ENCODE measurements at places on chromosomes 7 and 10.

DNA sequence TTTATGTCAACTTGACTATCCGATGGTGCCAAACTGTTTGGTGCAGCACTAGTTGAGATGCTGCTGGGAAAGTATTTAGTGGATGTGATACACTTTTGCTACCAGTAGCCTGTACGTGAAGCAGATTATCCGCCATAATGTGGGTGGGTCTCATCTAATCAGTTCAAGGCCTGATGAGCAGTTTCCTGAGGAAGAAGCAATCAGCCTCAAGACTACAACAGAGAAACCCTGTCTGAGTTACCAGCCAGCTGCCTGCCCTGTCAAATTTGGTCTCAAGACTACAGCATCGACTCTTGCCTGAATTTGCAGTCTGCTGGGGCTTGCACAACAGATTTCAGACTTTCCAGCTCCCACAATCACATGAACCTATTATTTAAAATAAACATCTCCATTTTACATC, 10.9 kb upstream of the RBP3 start:
- DNase-seq: no peak

GRCh38 chr10:31129271-31129670, 97.6 kb upstream of the ZNF438 start:
- peak; percentile 90 for DNase-seq

DNA sequence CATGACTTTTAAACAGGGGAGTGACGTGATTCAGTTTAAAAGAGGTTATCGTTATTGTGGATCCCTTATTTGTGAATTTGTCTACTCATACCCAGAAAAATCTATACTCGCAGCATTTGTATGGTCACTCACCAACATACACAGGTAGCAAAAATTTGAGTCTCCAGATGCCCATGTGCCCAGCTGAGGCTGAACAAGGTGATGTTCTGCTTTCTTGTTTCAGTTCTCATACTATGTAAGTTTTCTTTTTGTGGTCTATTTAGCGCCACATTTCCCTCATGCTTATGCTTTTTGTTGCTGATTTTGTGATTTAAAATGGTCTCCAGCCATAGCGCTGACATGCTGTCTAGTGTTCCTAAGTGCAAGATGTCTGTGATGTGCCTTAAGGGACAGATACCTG, 312.9 kb upstream of the SEMA3A start:
- no peak for DNase-seq

DNA sequence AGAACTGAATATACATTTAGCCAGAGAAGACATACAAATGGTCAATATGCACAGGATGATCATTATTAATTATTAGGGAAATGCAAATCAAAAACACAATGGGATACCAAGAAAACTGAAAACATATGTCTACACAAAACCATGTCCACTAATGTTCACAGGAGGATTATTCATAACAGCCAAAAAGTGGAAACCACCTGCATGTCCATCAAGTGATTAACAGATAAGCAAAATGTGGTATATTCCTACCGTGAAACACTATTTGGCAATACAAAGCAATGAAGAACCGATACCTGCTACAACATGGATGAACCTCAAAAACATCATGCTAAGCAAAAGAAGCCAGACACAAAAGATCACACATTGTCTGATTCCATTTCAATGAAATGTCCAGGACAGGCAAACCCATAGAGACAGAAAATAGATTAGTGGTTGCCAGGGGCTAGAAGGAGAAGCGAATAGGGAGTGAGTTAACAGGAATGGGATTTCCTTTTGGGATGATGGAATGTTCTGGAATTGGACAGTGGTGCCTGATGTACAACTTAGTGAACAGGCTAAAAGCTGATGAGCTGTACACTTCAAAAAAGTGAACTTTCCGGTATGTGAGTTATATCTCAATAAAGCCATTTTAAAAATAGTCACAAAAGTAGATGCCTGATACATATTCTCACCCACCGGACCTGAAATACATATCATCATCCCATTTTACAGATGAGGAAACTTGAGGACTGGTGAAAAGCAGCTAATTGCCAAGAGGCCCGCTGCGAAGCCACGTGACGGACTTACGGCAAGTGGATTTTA, 33.6 kb downstream of the HIPK2 start:
- DNase-seq: no peak

DNA sequence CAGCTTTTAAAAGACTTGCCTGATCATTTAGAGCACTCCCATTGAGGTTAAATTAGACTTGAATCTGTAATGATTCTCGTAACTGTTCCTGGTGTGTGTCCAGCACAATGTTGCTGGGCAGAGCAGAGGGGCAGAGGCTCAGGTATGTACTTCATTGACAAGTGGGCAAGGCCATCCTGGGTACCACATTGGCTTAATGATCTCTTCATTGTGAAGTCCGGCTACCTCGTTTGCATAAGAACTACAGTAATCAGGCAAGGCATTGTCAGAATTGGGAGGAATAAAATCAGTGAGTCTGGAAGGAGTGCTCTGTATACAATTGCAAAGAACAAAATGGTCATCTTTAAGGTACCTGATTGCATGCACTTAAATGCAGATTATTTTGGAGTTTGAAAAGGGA, 6.1 kb downstream of the RPS24 start:
- no peak for DNase-seq

DNA sequence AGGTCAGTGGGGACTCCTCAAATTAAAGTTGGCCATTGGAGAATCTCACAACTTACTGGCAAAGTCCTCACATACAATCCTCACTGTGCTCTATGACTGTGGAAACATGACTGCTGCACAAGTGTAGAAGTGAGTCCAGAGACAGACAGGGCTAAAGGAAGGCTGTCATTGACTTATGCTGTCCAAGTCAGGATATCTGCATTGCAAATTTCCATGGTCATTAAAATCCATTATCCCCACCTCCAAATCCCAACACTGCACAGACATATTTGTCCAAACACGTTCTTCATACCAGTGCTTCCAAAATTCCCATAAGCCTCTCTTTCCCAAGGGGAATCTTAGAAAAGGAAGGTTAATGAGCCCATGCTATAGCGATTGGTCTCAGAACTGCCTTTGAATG, 396.8 kb upstream of the ANKRD30A start:
- no peak for DNase-seq

DNA sequence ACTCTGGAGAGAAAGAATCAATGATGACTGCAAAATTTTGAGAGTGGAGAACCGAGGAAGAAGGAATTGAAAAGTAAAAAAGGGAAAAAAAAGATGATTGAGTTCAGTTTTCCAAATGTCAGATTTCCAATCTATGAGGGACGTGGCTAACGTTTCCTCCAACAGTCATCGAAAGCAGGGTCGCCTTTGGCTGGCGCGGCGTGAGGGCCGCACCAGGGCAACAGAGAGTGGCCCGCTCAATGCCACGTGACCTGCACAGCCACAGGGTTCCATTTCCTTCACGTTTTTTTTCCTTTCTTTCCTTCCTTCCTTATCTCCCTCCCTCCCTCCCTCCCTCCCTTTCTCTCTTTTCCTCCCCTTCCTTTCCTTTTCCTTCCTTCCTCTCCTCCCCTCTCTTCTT, 101.9 kb downstream of the WDR37 start:
- no peak for DNase-seq

DNA sequence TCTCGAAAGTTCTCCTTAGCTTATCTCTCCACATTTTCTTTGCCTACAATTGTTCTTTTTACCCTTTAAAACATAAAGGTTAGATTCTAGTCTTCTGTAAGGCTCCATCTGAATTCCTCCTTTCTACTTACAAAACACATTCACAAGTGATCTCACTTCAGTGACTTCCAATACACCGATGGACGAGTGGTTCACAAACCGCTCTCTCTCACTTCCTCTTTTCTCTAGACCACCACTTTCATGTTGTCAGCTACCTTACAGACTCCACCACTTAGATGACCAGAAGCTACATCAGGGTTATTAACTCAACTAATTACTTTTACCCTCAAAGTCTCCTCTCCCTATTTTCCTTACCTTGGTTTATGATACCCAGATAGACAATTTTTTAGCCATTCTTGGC, 11.8 kb downstream of the MET start:
- no peak for DNase-seq

GRCh38 chr7:122543891-122544290, 155.0 kb downstream of the RNF133 start:
- DNase-seq: no peak

DNA sequence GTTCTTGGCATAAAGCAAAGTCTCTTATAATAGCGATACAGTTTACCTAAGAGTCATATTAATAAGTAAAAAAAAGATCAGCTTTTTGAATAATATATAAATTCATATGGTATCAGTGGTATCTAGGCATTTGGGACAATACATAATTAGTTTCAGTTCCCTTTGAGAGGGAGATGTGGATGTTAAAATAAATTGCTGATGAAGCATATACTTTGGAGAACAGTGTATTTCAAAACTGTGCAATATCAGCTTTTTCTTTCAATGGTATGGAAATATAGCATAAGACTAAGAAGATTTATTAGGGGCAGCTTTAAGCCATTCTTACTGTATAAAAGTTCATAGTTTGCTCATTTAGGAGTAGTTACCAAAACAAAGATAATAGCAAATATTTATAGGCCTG, 35.5 kb downstream of the MDFIC start:
- DNase-seq: no peak

DNA sequence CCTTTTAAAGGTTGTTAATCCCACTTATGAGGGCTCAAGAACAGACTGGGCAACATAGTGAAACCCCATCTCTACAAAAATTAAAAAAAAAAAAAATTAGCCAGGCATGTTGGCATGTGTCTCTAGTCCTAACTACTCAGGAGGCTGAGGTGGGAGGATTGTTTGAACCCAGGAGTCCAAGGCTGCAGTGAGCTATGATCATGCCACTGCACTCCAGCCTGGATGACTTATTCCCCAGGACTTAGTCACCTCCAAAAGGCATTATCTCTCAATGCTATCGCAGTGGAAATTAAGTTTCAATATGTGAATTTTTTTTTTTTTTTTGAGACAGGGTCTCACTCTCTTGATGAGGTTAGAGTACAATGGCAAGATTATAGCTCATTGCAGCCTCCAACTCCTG, 61.2 kb upstream of the TRIM24 start:
- no peak for DNase-seq

DNA sequence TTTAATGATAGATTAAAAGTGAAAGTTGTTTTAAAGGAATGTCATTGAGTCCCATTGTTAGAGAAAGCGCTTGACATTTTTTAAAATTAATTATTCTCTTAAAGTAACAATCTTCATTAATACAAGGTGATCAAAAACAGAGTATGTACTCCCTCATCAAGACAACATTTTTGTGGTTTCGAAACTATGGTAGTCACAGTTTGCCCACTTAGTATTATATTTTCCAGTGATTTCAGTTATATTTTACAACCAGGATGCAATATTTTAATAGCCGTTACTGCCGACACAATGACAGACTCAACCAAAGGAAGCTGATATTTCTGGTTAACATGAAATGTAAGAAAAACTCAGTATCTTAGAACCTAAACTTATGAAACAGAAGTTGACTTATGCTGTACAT, 31.3 kb downstream of the MKX start:
- DNase-seq: no peak

DNA sequence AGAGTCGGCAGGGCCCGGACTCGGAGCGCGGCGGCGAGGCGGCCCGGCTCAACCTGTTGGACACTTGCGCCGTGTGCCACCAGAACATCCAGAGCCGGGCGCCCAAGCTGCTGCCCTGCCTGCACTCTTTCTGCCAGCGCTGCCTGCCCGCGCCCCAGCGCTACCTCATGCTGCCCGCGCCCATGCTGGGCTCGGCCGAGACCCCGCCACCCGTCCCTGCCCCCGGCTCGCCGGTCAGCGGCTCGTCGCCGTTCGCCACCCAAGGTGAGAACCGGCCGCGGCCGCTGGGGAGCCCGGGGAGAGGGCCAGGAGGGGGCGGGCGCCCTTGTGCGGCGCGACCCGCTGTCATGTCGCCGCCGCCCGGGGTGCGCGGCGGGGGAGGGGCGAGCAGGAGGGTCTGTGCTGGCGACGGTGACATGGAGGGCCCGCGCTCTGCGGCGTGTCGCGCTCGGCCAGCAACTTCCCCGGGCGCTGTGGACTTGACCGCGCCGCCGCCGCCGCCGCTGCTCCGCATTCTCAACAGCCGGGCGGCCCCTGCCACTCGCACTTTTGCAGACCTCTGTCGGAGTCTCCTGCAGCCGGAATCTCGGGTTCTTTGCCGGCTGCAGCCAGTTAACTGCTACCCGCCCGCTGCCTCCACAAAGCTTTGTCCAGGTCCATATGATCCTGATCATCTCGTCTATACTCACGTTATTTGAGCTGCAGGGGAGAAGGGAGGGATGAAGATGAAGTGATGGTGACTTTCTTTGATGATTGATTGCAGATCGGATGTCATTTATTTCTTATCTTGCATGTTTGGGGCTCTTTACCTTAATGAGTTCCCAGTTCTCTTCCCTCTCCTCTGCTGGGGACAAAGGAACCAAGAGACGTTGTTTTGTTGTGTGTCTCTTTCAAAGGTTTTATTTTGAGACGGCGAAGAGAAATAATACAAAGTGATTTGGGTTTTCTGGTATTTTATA, 869 bp downstream of the TRIM24 start:
- DNase-seq: no peak

DNA sequence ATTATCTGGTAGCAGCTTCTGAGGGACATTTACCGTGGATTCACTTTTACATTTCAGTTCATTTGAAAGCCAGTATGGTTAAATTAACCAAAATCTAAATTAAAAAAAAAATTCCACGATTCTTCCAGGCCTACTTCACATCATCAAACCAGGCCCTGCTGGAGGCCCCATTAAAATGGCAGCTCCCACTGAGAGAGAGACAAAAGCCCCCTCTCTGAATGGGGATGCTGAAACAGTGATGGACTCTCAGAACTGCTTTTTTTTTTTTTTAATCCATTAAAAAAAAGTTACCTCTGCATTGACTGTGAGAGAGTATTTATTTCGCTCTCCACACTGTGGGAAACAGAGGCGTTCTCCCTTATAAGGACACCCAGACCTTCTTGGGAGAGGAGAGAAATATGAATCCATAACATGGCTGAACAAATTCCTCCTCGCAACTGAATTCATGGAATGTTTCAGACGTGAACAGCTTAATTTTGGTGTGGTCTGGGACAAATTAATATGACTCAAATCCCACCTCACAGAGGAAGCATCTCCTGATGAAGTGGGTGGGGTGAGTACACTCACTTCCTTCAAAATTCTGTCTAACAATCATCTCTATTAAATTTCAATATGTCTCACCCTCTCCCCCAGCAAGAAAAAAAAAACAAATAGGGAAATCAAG, 73.5 kb downstream of the SAMD9 start:
- DNase-seq: no peak

GRCh38 chr7:34117573-34117972, 212.2 kb downstream of the BMPER start:
- no peak for DNase-seq

- DNase-seq: no peak
Observed at GRCh38 chr7:78562191-78562590, 763.6 kb downstream of the PHTF2 start.

- no peak for DNase-seq
Observed at GRCh38 chr7:130426564-130426963, 14.3 kb downstream of the CEP41 start.

DNA sequence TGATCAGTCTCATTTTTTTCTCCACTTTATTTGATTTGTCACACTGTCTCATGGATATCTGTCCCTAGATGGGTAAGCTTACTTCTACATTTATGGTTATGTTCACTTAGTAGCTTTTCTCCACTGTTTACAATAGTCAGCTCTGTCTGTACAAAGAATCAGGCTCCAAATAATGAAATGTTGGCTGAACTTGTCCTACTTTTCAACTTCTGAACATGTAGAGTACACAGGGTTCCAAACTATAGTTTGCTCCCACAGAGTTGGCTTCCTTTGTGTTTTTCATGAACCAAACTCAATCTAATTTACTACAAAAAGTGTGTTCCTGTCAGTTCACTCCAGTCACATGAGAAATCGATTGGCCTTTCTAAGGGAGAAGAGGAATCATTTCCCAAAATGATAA, 175.0 kb downstream of the CCDC71L start:
- DNase-seq: no peak

Measured in smooth muscle cell of the brain vasculature (primary cell).